Lung (tissue), 17 donors: ENCODE measurements at places on chromosomes 5 and 9. TPM values are rescaled to one million over a fixed set of nuclear protein-coding genes. Genes with fewer than 3 reads are reported as not detected.

DNA sequence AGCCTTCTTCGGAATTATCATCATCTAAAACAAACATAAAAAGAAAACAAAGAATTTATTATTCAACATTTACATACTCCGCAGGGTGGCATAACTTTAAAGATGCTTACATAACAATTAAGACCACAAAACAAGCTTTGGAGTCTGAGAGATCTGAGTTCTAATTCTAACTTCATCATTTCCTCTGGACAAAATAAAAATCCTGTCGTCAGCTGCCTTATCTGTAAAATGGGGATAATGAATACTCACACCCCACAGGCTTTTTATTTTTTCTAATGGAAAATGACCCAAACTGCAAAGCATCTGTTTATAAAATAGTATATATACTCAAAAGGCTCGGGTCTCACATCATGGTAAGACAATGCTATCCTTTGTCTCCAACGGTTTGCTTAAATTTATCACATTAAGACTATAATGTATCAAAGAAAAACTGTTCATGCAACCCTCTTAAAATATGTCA is 4.3 kb downstream of the ARRDC3 start:
- H3K4me3 ChIP-seq, result no peak overlapping the region
- H3K27ac ChIP-seq, result peak overlapping the region; percentile 50
- H3K36me3 ChIP-seq, result peaks cover 33% of the 10 kb centered on the region
- DNase-seq, result peak; percentile 56

DNA sequence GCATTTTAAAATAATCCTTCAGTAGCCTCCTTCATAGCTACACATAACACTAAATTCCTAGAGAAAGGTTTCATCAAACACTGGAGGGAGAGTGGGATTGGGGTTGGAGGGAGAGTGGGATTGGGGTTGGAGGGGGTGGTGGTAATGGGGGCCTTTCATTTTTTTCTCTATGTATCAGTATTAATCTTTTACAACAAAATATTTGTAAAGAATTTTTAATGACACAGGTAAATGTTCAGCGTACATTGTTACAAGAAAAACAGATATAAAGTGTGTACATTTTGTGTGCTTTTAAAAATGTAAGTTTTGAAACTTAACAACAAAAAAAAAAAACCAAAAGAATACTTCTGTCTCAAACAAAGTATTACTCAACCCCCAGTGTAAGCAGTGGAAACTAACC is 266.4 kb downstream of the DENND1A start:
- no peak overlapping the region for H3K27ac ChIP-seq
- H3K4me1 ChIP-seq, result no peaks in the 10 kb centered on the region
- no peak for DNase-seq

- peak; percentile 4 for DNase-seq
- H3K27me3 ChIP-seq, result no peaks in the 10 kb centered on the region
- no peak overlapping the region for H3K27ac ChIP-seq
- no peaks in the 10 kb centered on the region for H3K4me1 ChIP-seq
- no peak overlapping the region for H3K4me3 ChIP-seq
- H3K36me3 ChIP-seq, result no peaks in the 10 kb centered on the region
Observed at GRCh38 chr9:24572406-24572805, 26.7 kb upstream of the IZUMO3 start.

GRCh38 chr9:103215197-103215596 is 220.1 kb downstream of the CYLC2 start:
- DNase-seq, result no peak
- no peak overlapping the region for H3K27ac ChIP-seq
- H3K36me3 ChIP-seq, result no peaks in the 10 kb centered on the region
- H3K27me3 ChIP-seq, result no peaks in the 10 kb centered on the region

DNA sequence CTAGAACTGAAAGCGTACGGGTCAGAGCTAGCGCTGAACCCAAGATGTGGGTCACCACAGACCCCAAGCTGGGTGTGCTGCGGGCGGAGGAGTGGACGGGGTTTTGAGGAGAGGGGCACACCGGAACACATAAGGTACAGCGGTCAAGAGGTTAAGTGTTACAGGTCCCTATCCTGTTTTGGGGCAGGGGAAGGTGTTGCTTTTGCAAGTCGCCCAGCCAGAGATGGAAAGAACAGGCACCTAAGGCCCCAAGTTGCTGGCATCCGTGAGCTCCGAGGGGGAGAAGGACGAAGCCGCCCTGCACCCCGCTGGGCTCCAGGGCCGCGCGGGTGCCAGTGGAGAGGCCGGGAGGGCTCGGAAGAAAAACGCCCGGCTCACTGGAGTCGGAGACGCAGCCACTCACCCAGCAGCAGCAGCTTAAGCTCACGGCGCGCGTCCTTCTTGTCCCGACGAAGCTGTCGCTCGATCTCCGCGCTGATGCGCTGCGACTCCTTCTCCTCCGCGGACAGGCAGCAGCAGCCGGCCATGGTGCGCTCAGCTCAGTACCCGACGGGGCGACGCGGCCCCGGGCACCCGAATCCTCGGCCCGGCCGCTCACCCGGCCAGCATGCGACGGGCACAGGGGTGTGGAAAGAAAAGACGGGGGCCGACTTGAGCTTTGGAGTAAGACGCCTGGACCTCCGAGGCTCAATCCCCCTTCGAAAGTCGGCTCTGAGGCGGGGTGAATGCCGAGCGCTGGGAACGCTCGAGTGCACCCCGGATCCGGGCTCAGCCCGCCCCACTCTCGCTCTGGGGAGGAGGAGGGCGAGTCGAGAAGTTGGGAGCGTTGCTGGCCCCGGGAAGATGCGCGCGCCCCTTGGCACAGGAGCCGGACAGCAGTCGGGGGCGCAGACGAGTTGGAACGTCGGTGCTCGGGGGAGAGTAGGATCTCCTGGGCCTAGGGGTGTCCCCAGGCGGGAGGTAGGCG is 572 bp downstream of the GNA14 start:
- peaks cover 32% of the 10 kb centered on the region for H3K4me1 ChIP-seq
- peak; percentile 77 for DNase-seq
- H3K36me3 ChIP-seq, result no peaks in the 10 kb centered on the region
- H3K27me3 ChIP-seq, result no peaks in the 10 kb centered on the region
- H3K27ac ChIP-seq, result no peak overlapping the region

GRCh38 chr5:79333852-79334557 is 98.1 kb downstream of the JMY start:
- H3K27ac ChIP-seq, result no peak overlapping the region
- no peaks in the 10 kb centered on the region for H3K27me3 ChIP-seq
- H3K4me1 ChIP-seq, result no peaks in the 10 kb centered on the region
- no peak overlapping the region for H3K4me3 ChIP-seq

GRCh38 chr5:103410172-103410571 is 151.6 kb downstream of the MACIR start:
- no peak overlapping the region for H3K4me3 ChIP-seq
- H3K27me3 ChIP-seq, result no peaks in the 10 kb centered on the region
- no peaks in the 10 kb centered on the region for H3K36me3 ChIP-seq

DNA sequence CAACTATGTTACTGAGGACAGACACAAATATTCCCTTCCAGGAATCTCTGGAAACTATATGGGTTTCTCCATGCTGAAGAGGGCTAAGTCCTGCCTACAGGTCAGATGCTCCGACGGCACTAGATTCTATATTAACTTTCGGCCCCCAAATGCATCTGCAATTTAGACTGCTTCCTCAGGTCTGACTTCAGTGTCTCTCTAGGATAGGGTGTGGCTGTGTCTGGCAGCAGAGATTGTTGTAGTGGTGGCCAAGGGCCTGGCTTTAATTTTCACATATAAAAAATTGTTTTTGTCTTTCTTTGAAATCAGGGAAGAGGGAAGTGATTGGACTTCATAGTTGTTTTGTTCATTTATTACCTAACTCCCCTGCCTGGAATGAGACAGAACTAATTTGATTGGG is 101.8 kb downstream of the PJA2 start:
- no peaks in the 10 kb centered on the region for H3K4me1 ChIP-seq
- no peak for DNase-seq
- H3K4me3 ChIP-seq, result no peak overlapping the region
- no peaks in the 10 kb centered on the region for H3K36me3 ChIP-seq

GRCh38 chr5:106288979-106289378 is 1381.8 kb downstream of the EFNA5 start:
- DNase-seq, result no peak
- no peaks in the 10 kb centered on the region for H3K4me1 ChIP-seq
- no peaks in the 10 kb centered on the region for H3K27me3 ChIP-seq
- no peak overlapping the region for H3K27ac ChIP-seq
- H3K4me3 ChIP-seq, result no peak overlapping the region
- no peaks in the 10 kb centered on the region for H3K36me3 ChIP-seq

DNA sequence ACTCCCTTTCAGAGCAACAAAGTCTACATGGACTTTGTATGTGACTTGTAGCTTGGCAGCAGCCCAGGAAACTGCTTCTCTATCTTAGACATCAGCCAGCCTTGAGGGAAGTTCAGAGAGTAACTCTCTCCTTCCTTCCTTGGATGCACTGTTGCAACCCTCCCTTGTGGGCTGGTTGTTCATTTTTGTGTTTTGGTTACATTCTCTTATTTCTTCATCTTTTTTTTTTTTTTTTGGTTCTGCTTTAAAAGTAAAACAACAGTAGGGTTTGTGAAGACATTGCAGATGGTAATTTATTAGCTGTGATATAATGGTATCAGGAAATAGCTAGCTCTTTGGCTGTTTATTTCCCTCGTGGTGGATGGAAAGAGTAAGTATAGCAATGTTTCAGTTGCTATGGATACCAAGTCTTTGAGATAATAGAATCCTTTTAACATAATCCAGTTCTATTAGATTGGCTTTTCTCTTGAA is 97.9 kb upstream of the MAMDC2 start:
- peaks cover 35% of the 10 kb centered on the region for H3K4me1 ChIP-seq
- H3K27me3 ChIP-seq, result no peaks in the 10 kb centered on the region
- no peak overlapping the region for H3K27ac ChIP-seq
- no peak overlapping the region for H3K4me3 ChIP-seq

DNA sequence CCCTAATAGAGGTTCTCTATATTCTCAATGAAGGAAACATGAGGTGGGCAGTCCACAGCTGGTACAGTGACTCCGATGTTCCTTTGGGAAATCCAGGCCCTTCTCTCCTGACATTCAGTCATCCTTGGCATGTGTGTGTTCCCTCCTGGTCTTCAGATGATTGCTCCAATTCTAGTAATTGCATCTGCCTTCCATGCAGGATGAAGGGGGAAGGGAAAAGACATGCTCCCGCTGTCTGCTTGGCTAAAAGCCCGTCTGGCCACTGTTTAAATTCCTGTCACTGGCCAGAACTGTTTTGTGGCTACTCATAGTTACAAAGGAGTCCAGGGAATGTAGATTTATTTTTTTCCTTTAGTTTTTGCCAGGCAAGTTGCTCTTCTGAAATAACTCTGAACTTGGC is 65.0 kb downstream of the MAST4 start:
- no peak overlapping the region for H3K4me3 ChIP-seq
- no peaks in the 10 kb centered on the region for H3K27me3 ChIP-seq
- DNase-seq, result peak; percentile 63
- peaks cover 11% of the 10 kb centered on the region for H3K4me1 ChIP-seq
- H3K36me3 ChIP-seq, result no peaks in the 10 kb centered on the region
- H3K27ac ChIP-seq, result no peak overlapping the region

- no peak for DNase-seq
- H3K27me3 ChIP-seq, result no peaks in the 10 kb centered on the region
- H3K4me1 ChIP-seq, result no peaks in the 10 kb centered on the region
- H3K36me3 ChIP-seq, result no peaks in the 10 kb centered on the region
- no peak overlapping the region for H3K27ac ChIP-seq
Observed at GRCh38 chr5:58322453-58322852, 137.4 kb downstream of the PLK2 start.

DNA sequence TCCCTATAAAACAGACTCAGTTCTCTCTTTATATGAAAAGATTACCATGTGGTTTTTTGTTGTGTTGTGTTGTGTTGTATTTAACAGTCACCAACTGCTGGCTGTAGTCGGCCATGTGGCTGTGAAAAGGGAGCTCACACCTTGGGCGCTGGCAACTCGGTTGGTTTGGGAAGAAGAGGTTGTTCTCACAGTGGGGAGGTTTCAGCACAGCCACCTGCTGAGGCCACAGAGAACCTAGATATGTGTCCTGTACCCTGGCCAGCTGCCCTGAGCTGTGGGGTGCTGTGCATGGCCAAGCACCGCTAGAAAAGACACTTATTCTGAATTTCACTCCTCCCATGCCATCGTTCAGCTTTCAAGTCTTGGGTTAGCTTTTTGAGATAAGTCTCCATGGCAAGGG is 58.8 kb downstream of the SYK start:
- H3K27ac ChIP-seq, result no peak overlapping the region
- no peak for DNase-seq
- no peaks in the 10 kb centered on the region for H3K4me1 ChIP-seq

GRCh38 chr9:673264-673965 is 168.1 kb upstream of the DMRT1 start:
- no peak for DNase-seq
- no peak overlapping the region for H3K4me3 ChIP-seq
- H3K27ac ChIP-seq, result no peak overlapping the region

DNA sequence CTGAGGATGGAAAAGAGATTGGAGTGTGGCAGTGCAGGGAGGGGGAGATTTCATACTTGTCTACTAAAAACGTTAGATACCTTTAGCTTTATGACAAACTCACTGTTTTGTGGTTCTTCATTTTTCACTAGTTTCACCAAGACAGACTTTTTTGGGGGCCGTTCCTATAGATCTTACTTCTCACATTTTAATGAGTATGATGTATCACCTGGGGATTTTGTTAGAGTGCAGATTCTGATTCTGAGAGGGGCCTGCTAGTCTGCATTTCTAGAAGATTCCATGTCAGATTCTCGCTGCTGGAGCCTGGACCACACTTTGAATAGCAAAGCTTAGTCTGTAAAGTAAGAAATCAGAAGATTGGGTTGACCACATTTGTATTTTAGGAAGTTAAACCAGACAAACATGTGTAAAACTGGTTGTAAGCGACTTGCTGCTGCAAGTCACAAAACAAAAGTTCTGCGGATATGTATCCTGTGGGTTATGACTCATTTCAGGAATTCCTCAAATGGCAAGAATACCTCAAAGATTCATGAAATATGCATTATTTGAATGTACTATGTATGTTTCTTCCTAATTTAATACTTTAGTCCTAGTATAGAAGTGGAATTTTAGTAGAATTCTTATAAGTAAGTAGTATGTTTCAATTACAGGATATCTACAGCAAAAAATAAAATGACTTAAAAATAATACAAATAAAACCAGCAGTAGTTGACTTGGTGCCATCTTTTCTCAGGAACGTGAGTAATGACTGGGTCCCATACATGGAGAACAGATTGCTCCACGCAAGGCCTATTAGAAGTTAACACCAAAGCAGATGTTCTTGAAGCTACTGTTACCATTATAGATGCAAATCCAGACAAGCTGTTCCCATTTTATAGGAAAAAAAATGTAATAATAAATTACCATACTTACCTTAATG is 27.8 kb downstream of the NFIL3 start:
- H3K36me3 ChIP-seq, result no peaks in the 10 kb centered on the region
- no peak overlapping the region for H3K27ac ChIP-seq
- H3K27me3 ChIP-seq, result no peaks in the 10 kb centered on the region
- H3K4me1 ChIP-seq, result no peaks in the 10 kb centered on the region
- no peak overlapping the region for H3K4me3 ChIP-seq
- no peak for DNase-seq

GRCh38 chr5:87383216-87383615 is 29.5 kb downstream of the CCNH start:
- peaks cover 14% of the 10 kb centered on the region for H3K36me3 ChIP-seq
- DNase-seq, result no peak
- H3K4me1 ChIP-seq, result no peaks in the 10 kb centered on the region
- no peak overlapping the region for H3K4me3 ChIP-seq
- H3K27me3 ChIP-seq, result no peaks in the 10 kb centered on the region

SOX30 gene
- not detected for total RNA-seq

CATSPER3 gene
- 0.54 TPM for total RNA-seq

GABRA1 gene
- total RNA-seq, result not detected

POC5 gene
- total RNA-seq, result 18.0 TPM

GMCL2 gene
- not detected for total RNA-seq

INSL6 gene
- not detected for total RNA-seq

CAMSAP1 gene
- 29.8 TPM for total RNA-seq
